ENCODE measurements at places on chromosomes 16 and 17.

- DNase-seq: no peak
Measured at GRCh38 chr17:82155606-82156005, 57.0 kb downstream of the CCDC57 start.

DNA sequence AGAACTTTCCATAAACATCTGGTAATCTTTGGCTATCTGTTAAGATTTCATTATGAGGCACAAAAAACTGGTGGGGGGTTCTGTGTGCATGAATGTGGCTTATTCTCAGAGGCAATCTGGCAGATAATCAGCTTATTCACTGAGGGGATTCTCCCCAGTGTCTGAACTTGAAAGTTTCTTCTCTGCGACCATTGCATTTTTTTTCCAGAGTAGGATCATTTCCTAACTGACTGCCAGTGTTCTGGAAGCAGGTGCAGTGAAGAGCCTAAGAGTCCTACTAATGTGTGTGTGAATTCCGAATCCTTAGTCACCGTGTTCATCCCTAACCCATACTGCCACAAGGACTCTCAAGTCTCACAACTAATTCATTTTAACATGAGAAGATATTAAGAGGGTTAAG, 64.9 kb upstream of the LRRC37A3 start:
- no peak for DNase-seq

DNA sequence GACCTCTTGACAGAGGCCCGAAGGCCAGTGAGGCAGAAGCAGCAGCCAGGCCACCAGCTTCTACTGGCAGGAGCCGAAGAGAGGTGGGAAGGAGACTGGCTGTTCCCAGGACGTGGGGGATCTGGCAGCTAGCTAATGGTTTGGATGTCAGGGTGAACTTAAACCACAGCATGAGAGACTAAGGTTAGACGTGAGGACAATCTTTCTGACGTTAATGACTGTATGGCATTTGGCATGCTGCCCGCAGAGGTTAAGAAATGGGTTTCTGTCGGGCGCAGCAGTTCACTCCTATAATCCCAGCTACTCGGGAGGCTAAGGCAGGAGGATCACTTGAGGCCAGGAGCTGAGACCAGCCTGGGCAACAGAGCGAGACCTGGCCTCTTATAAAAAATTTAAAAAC, 6.3 kb upstream of the KRT13 start:
- DNase-seq: no peak

DNA sequence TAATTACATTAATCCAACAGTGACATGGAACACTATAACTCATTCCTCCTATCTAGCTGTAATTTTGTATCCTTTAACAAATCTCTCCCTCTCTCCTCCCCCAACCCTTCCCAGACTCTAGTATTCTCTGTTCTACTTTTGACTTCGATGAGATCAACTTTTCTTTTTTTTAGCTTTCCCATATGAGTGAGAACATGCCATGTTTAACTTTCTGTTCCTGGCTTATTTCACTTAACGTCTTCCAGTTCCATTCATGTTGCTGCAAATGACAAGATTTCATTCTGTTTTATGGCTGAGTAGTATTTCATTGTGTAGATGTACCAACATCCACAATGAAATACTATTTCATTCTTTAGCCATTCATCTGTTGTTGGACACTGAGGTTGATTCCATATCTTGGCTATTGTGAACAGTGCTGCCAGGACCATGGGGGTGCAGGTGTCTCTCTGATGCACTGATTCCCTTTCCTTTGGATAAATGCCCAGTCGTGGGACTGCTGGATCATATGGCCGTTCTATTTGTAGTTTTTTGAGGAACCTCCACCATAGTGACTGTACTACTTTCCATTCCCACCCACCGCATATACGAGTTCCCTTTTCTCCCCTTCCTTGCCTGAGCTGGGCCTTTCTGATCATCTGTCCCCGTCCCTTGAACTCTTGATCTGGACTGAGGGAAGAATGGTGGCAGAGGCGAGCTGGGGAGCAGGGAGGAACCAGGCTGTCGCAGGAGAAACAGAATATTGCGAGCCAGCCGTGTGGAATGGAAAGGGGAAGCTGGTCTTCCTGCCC, 7.7 kb upstream of the CEP295NL start:
- DNase-seq: no peak

DNA sequence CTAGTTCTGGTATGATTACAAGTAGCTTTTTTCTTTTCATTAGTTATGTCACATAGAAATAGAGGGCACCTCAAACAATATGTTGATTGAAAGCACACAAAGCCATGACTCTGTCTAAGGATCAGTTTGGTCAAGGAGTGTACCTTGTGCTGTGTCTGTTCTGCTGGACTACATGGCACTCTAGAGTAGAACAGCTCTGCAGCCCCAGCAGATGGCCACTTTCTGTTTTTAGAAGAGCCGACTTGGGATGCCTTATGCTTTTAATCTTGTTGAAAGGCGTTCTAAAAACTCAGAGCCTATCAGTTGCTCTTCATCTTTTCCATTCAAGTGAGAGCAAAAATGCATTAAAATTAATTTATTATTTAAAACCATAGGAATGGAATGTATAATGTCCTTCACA, 49.3 kb upstream of the CA10 start:
- DNase-seq: no peak

GRCh38 chr16:66623755-66624154, 19.3 kb downstream of the CMTM3 start:
- DNase-seq: no peak

GRCh38 chr16:739560-740458, 988 bp downstream of the CIAO3 start:
- DNase-seq: no peak

DNA sequence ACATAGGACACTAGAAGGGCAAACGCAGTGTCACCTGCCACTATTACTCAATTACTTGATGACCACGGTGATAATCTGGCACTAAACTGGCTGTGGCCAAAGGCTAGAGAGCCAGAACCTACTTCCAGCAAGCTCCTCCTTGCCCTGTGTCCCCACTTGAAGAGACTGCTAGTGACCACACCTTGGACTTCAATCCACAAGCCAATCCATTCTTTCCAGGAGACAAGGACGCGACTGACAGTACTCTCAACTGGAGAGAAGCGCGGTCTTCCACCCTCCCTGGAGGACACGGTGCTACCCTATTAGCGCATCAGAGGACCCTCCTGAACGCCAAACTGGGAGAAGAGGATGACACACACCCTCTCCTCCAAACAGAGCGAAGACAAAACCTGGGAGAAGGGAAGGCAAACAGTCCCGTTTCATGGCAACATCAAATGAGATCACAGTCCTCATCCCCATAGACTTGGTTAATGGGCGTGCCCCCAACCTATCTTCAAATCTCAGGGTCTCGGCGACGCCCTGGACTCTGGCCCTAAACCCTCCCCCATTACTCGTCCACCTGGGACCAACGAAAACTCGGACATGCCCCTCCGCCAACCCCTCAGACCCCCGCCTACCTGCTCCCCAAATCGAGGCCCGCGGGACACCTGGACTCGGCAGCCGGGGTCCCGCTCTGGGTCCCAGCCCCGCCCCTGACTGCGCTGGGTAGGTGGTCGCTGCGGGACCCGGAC, 508 bp downstream of the FLCN start:
- no peak for DNase-seq

DNA sequence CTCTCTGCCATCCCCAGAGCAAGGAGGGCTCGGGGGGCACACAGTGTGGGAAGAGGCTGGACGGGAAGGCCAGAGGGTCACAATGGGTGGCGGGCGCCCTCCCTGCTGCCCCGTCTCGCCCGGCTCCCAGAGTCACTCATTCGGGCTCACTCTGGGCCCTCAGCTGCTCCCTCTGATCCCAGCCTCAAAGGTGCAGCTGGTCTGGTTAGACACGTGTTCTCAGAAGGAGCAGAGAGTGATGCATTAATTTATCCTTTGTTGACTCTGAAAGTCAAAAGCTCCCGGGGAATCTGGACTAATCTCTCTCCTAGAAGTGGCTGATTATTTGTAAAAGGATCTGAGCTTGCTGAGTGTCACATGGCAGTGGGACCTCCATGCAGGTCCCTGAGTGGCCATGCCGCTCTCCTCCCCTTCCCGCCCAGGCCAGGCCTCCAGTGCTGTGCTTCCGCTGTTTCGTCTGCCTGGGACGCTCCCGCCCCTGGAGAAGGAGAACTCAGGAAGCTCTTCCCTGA, 87.5 kb downstream of the SEC14L1 start:
- DNase-seq: no peak

- DNase-seq: no peak
Measured at GRCh38 chr17:55347341-55347740, 74.3 kb downstream of the MMD start.

GRCh38 chr17:82559566-82560251, 40.2 kb downstream of the FOXK2 start:
- DNase-seq: no peak

Measured in stimulated activated CD8-positive, alpha-beta memory T cell treated with anti-CD3 and anti-CD28 coated beads, Interleukin-4, amount 100 ng/mL, for 1 hour (primary cell).